ENCODE measurements at places on chromosomes 5 and 9.

DNA sequence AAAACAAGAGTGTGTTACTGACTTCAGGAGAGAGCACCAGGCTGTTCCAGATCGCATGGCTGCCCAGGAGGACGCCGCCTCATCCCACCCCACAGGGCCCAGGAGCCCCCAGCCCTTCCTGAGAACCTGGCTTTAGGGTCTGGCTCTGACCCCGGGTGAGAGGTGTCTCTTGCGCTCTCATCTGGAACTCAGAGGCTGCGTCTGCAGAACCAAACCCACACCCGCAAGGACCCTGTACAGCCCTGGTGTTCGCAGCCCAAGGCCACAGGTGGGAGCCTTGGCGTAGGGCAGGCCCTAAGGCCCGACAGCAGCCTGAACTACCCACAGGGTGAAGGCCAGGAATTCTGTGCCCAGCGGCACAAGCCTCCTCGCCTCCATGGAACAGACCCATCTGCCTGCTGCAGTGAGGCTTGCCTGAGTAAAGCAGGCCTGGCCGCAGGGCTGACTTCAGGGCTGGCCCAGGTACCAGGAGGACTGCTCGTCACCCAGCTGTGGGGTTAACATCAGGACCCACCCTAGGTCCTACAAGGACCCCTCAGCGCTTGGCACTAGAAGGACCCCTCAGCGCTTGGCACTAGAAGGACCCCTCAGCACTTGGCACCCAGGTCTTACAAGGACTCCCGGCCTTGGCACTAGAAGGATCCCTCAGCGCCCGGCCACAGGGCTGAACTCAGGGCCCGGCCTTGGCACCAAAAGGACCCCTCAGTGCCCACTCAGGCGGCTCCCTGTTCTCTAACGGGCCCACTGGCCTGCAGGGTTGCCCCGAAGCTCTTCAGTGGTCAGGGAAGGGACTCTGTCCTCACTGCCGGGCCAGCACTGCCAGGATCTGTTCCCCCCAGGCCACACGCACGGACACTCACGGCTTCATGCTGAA, 48.2 kb downstream of the NKD2 start:
- DNase-seq, result no peak

DNA sequence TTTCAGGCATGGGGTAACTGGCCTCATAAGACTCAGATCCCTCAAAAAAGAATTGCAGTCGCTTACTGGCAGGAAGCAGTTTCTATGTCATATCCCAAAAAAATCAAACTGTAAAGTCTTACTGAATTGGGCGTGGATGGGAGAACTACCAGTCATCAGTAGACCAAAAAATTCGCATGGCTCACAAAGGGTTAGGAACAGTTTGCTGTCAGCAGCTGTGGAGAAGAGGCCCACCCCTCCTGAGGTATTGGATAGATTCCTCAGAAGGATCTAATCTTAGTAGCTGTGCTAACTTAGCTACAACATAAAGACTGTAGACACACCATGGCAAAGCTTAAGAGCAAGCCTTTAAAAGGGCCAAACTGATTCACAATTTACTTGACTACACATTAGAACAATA, 478.3 kb upstream of the FTMT start:
- DNase-seq, result no peak

GRCh38 chr9:101029315-101030085, 973 bp downstream of the PLPPR1 start:
- DNase-seq, result no peak

- no peak for DNase-seq
Observed at GRCh38 chr9:127283917-127284497, 19.4 kb downstream of the GARNL3 start.

DNA sequence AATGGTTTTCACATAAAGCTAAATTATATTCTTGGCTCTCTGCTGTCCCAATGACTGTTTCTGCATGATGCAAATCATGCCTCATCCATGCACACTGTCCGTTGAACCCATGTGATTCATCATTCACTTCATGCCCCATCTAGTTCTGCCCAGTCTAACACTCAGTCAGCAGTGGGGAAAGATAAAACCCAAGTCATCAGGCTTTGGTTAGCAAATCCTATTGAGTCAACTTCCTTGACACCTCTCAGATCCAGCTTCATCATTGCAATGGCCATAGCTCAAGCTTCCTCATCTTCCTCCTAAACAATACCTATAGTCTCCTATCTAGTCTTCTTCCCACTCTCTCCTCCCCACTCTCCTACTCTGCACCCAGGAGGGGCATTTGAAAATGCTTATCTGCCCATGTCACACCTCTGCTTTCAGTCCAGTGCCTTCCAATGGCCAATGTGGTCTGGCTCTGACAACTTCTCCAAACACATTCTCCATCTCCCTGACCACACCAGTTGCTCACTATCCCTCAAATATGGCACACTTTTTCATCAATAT, 266.0 kb upstream of the TRIM32 start:
- no peak for DNase-seq

- no peak for DNase-seq
Observed at GRCh38 chr5:24645483-24645882, 705 bp upstream of the CDH10 start.

- no peak for DNase-seq
Observed at GRCh38 chr5:9724707-9725106, 94.6 kb upstream of the TAS2R1 start.

- no peak for DNase-seq
Observed at GRCh38 chr5:177372910-177373309, 11.3 kb upstream of the SLC34A1 start.

- peak; percentile 68 for DNase-seq
Observed at GRCh38 chr5:173328844-173329490, 753 bp upstream of the STC2 start.

DNA sequence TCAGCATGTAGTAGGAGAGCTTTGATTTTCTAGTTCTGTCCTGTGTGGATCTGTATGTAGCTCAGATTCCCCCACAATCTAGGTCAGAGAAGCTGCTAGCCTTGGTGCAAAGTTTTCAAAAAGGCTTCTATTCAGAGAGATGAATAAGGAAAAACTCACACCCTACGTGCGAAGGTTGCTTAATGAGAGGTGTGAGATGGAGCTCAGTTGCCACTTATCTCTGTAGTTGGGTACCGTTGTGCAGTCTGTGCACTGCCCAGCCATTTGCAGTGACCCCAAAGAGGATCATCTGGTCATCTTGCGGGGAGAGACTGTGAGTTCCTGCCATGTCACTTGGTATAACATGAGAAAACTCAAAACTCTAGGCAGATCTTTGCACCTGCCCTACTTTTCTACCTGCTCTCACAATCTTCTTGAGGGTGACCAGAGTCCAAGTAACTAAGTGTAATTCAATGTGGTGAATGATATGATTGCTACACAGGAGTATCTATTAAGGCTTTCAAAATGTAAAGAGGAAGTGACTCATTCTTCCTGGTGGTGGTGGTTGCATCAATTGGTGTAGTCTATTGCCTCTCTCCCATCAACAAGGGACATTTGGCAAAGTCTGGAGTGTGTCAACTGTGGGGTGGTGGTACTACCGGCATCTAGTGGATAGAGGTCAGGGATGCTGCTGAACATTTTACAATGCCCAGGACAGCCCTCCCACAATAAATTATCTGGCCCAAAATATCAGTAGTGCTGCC, 65.2 kb downstream of the TMC1 start:
- DNase-seq, result peak; percentile 52

DNA sequence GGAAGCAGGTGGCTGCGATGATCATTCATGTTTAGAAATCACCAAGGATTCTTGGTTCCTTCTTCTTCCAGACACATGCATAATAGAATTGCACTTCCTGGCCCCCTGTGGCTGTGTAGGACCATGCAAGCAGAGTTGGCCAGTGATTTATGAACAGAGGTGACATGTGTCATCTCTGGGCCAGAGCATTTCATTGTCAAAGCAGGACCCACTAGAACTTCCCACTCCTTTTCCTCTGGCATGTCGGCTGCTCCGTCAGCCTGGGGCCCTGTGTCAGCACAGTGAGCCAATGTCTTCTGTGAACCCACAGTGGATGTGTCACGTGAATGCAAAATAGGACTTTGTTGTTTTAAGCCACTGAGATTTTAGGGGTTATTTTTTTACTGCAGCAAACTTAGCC, 59.2 kb downstream of the HSD17B3 start:
- DNase-seq, result no peak

DNA sequence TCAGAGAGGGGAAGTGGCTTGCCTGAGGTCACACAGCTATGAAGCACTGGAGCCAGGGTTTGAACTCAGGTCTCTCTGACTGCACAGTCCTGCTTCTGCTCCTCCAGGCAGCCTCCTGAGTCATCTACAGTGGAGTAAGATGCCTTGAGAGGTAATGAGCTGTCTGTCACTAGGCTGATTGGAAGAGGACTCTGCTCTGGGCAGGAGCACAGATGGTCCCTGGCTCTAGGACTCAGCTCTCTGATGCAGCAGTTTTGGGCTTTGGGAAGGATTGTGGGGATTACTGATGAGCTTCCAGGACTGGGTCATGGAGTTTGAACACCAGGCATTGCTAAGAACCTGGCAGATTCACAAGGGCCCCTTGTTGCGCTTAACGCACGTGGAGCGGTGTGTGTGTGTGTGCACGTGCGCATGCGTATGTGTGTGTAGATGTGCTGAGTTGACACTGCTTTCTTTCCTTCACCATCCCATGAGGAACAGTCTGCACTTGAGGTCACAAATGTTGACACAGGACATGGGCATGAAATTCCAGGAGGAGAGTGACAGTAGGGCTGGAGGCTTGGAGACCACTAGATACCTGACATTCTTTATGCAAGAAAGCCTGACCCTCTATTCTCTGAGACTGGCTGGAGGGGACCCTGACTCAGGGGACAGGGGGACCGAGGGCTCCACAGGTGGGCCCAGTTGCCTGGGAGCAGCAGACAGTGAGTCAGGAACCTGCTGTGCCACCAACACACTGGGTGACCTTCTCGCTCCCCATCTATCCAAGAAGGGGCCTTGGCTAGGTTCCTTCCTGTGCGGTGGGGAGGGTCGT, 170.5 kb downstream of the RGS3 start:
- DNase-seq, result no peak

GRCh38 chr9:126449725-126450667, 123.4 kb downstream of the MVB12B start:
- no peak for DNase-seq

GRCh38 chr9:95004411-95005277, 278.1 kb downstream of the AOPEP start:
- peak; percentile 20 for DNase-seq

- DNase-seq, result no peak
Observed at GRCh38 chr5:158753354-158753753, 346.4 kb downstream of the EBF1 start.

DNA sequence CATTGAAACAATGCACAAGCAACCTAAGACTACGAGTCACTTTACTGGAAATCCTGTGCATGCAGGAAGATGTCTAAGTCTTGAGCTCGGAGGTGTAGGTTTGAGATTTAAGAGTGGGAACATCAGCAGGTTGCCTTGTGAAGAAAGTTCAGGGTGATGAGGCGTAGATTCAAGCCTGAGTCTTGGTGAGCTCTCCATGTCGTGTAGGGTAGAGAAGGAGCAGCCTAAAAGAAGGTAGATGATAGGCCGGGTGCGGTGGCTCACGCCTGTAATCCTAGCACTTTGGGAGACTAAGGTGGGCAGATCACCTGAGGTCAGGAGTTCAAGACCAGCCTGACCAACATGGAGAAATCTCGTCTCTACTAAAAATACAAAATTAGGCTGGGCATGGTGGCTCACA, 30.2 kb upstream of the ANKRD18A start:
- DNase-seq, result no peak

DNA sequence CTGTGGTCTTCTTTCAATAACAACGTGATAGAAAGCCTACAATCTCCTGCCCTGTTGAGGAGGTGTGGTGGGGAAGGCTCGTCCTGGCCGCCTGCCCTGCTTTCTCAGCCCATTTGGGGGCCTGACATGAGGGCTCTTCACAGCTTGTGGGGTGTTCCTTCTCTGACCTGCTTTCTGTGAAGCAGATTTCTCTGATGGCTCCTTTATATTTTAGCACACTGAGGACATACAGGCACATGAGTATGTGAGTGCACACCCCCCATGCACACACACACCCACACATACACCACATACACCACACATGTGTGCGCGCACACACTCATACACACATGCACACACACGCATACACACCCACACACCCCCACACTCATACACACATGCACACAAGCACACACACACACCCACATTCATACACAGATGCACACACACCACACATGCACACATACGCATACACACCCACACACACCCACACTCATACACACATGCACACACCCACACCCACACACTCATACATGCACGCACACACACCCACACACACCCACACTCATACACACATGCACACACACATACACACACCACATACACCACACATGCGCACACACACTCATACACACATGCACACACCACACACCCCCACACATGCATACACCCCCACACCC, 117.5 kb downstream of the COL5A1 start:
- no peak for DNase-seq

Data from KBM-7 (cell line).